Lower lobe of right lung (tissue), 2 donors: ENCODE measurements at places on chromosomes 3 and 15. TPM values are rescaled to one million over a fixed set of nuclear protein-coding genes. Genes with fewer than 3 reads are reported as not detected.
A peak's percentile ranks its signal among the peaks of the same experiment; 100 is the strongest.

Gene AMT
- 8.4 TPM for total RNA-seq

Gene TEX9
- total RNA-seq: 11.6 TPM

Gene C3orf70
- 3.2 TPM for total RNA-seq

Gene GOLGA8S
- total RNA-seq: 0.53 TPM

Gene ZNF280D
- total RNA-seq: 57.1 TPM

- H3K27ac ChIP-seq: no peak overlapping the region
- no peaks in the 10 kb centered on the region for H3K4me1 ChIP-seq
- H3K4me3 ChIP-seq: no peak overlapping the region
- no peaks in the 10 kb centered on the region for H3K27me3 ChIP-seq
- H3K36me3 ChIP-seq: peaks cover 100% of the 10 kb centered on the region
- no peak for DNase-seq
These were observed 39.8 kb upstream of the CRTC3 start for GRCh38 chr15:90489944-90490343.

GRCh38 chr3:150439657-150440056 is 31.6 kb downstream of the TSC22D2 start:
- no peaks in the 10 kb centered on the region for H3K27me3 ChIP-seq
- H3K27ac ChIP-seq: no peak overlapping the region
- H3K4me3 ChIP-seq: no peak overlapping the region
- no peak for DNase-seq

DNA sequence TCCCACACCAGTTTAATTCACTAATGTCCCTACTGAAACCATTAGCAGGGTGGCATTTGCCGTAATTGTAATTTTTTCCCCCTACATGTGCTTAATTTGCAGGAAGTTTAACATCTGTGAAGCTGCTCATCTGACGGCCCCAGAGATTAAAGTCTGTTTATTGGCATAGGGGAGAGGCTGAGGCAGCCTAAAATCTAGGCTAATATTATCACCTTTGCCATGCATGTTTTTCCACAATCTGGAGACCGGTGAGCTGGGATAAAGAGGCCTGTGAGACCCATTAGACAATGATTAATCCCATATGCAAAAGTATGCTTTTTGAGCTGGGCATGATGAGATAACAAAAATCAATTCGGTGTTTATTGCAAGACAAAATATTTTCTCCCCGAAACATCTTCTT is 561.2 kb upstream of the ALCAM start:
- H3K4me1 ChIP-seq: no peaks in the 10 kb centered on the region
- no peaks in the 10 kb centered on the region for H3K36me3 ChIP-seq

DNA sequence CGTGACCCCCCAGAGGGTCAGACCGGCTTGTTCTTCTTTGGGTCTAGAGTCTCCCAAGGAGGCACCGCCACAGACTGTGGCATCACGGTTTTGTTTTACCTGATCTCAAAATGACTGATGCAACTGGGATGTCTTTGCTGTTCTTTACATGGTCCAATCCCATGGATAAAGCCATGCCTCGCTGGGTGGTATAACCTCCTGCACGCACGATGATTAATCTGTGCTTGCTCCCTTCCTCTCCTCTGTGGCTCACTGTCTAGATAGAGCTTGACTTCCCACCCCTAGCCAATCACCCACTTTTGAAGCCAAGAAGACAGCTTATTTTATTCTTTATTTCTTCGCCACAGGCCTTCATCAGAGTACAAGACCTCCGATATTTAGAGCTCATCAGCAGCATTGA is 36.6 kb upstream of the RHO start:
- DNase-seq: no peak
- H3K4me1 ChIP-seq: peaks cover 30% of the 10 kb centered on the region
- H3K36me3 ChIP-seq: peaks cover 28% of the 10 kb centered on the region

DNA sequence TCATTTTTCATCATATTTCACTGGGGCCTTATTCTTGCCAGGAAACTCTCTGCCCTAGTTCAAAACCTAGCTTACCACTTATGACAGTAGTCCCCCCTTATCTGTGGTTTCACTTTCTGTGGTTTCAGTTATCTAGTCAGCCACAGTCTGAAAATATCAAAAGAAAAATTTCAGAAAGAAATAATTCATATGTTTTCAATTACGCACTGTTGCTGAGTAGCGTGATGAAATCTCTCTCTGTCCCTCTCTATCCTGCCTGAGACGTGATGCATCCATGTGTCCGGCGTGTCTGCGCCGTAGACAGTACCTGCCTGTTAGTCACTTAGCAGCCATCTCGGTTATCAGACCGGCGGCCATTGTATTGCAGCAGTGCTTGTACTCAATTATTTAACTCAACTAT is 369.9 kb upstream of the MCTP2 start:
- H3K4me3 ChIP-seq: no peak overlapping the region
- H3K27ac ChIP-seq: no peak overlapping the region
- no peak for DNase-seq
- peaks cover 4% of the 10 kb centered on the region for H3K4me1 ChIP-seq
- no peaks in the 10 kb centered on the region for H3K27me3 ChIP-seq
- no peaks in the 10 kb centered on the region for H3K36me3 ChIP-seq

- no peak overlapping the region for H3K4me3 ChIP-seq
- DNase-seq: no peak
- H3K36me3 ChIP-seq: no peaks in the 10 kb centered on the region
- no peak overlapping the region for H3K27ac ChIP-seq
These were observed 31.4 kb downstream of the FSD2 start for GRCh38 chr15:82774496-82774895.

DNA sequence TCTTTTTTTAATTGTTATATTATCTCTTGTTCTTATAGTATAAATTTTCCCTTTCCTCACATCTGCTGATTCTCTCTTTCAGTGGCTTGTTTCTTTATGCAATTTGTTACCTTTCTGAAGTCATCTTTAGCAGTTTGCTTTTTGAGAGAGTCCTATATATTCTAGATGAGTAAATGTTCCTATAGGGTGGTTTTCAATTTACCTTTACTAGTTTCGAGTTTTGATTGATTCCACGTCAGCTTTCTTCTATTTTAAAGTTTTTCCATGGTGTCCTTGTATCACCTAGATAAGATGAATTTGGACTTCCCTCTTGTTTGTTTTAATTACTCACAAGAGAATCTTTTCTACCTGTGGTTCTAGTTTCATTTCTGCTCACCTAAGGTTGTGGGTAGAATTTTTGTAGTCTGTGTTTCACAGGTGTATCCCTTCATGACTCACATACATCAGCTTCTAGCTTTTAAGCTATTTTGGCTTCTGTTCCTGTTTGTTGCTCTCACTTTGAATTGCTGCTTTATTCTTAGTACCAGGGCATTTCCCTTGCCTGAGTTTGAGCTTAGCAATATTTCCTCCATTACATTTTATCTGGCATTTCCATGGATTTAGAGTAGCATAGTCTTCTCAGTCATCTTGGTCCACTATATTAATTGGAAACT is 6.4 kb downstream of the TEX9 start:
- no peaks in the 10 kb centered on the region for H3K27me3 ChIP-seq
- H3K36me3 ChIP-seq: no peaks in the 10 kb centered on the region
- H3K4me1 ChIP-seq: no peaks in the 10 kb centered on the region
- H3K27ac ChIP-seq: no peak overlapping the region
- H3K4me3 ChIP-seq: no peak overlapping the region

- peaks cover 8% of the 10 kb centered on the region for H3K27me3 ChIP-seq
- no peak overlapping the region for H3K4me3 ChIP-seq
- no peak for DNase-seq
- H3K4me1 ChIP-seq: no peaks in the 10 kb centered on the region
- H3K36me3 ChIP-seq: no peaks in the 10 kb centered on the region
- H3K27ac ChIP-seq: no peak overlapping the region
These were observed 34.2 kb upstream of the SLC24A5 start for GRCh38 chr15:48086576-48086975.

DNA sequence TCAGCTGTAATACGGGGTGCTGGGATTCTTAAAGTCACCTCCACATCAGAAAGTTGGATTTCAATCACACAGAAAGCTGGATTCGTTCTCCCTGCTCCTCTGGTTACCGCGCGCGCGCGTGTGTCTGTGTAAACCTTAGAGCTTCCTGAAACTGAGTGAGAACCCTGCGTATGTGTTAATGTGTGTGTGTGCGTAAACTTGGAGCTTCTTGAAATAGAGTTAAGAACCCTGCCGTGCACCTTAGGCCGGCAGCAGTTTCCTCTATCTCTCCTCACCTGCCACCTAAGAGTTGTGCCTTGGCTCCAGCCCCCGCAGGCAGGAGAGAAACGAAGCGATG is 531 bp downstream of the LZTFL1 start:
- peaks cover 11% of the 10 kb centered on the region for H3K4me1 ChIP-seq
- H3K36me3 ChIP-seq: peaks cover 8% of the 10 kb centered on the region
- DNase-seq: peak; percentile 54
- H3K27me3 ChIP-seq: no peaks in the 10 kb centered on the region
- peak overlapping the region; percentile 94 for H3K4me3 ChIP-seq
- peak overlapping the region; percentile 85 for H3K27ac ChIP-seq
